ENCODE measurements at places on chromosomes 6 and 20. TPM values are rescaled to one million over a fixed set of nuclear protein-coding genes. Genes with fewer than 3 reads are reported as not detected.

DNA sequence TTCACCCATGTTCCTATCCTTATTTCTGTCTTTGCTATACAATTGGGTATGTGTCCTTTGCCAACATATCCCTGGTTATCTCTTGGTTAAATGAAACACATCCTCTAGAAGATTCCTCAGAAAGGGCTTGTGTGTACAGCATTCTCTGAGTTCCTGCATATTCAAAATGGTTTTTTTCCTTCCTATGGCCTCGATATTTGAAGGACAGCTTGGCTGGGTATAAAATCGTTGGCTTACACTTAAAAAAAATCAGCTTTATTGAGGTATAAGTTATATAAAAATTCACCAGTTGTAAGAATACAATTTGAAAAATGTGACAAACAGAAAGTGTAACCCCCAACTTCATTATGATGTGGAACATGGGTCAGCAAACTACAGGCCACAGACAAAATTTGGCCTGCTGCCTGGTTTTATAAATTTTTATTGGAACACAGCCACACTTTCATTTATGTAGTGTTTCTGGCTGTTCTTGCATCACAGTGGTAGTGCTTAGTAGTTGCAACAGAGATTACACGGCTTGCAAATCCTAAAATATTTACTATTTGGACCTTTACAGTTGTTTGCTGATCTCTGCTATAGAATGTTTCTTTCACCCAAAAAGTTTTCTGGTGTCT lies 16.7 kb downstream of the PCMT1 start:
- ATAC-seq = no peak

DNA sequence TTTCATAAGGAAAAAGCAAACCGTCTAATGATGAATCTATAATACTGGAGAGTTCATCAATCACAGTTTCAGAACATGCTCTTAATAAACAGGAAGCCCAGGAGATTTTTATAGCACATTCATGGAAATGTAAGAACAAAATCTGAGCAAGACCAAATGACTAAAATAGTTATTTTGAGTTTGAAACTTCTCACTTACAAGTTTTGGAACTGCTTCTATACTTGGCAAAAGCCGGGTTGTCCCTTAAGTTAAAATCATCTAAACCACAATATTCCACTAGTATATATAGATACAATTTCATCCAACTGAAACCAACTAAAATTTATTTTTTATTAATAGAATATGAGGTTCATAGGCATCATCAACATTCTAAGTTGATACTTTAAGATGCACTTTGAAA lies 268.2 kb downstream of the PHACTR1 start:
- ATAC-seq = no peak

GRCh38 chr6:37050045-37050853 lies 44.8 kb downstream of the FGD2 start:
- ATAC-seq = peak; percentile 15

The ELMO2 gene
- 30.0 TPM for total RNA-seq
